Frontal cortex (tissue), 4 donors: ENCODE measurements at places on chromosomes 11 and 22. TPM values are rescaled to one million over a fixed set of nuclear protein-coding genes. Genes with fewer than 3 reads are reported as not detected.

DNA sequence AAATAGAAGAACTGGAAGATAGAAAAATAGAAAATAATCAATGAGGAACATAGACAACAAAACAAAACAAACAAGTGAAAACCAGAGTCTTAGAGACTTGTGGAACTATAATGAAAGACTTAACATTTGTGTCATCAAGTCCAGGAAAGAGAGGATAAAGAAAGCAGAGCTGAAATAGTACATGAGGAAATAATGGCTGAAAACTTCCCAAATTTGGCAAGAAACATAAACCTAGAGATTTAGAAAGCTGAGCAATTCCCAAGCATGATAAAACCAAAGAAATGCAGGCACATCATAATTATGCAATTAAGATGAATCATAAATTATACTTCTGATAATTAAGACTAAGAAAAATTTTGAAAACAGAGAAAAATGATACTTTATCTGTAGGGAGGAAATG is 614.5 kb downstream of the ETS1 start:
- no peak for DNase-seq

- DNase-seq = no peak
These were observed 104.0 kb downstream of the CACNA1I start for GRCh38 chr22:39674536-39674935.

The SULT4A1 gene
- 47.7 TPM for total RNA-seq

DNA sequence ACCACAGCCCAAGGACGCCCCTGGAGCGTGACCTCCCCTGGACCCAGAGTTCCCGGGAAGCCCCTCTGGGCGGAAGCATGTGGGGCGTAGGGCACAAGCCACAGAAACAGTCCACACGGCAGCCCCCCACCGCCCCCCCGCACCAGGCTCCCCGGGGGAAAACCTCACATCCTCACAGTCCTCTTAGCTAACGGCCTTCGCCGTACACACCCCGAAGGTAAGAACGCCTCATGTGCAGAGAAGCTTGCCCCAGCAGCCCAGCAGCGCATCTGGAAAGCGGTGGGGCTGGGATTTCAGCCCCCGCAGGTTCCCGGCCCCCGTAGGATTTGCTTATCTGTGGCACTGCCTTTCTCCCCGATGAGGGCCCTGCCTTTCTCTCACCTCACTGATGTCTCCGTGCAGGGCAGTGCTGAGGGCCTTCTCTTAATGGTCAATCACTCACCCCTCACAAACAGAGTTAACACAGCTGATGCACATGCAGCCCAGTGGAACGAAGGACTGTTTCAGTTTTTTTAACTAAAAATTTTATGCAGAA is 309.2 kb downstream of the BRD1 start:
- DNase-seq = no peak

The ATG2A gene
- total RNA-seq = 7.3 TPM
